ENCODE measurements at places on chromosomes 5 and 9.

DNA sequence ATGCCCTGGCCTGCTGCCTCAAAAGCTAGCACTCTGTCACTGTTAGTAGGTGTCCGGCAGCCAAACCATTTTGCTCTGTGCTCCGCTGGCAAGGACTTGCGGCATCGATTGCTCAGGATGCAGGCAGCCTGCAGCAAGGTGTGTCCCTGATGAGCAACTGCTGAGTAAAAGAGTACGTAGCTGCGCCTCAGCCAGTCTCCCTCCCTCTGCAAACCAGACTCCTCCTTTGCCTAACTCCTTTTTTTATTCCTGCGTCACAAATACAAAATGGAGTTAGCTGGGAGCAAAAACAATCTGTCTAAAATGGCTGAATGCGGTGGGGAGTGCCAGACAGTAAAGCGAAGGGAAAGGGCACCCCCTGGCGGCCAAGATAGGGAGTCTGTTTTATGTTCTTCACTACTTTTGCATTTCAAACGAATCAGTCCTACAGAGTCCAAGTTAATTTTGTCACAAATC, 61.1 kb downstream of the DIAPH1 start:
- no peak for DNase-seq

DNA sequence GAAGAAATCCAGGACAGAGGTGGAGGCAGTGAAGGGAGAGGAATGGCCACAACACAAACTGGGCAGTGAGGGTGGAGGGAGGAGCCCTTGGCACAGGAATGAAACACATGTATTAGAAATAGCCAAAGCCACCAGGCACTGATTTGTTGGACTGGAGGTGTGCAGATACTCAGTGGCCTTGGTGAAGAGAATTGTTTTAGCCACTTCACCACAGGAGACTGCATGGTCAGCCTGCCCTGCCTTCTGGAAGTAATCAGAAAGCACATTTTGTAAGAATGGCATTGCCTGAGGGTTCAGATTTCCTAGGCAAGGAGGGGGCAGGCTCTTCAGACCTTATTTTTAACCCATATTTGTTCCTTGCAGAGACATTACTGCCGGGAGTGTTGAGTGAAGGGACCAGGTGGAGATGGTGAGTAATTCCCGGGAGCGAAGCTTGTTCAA, 2.2 kb downstream of the SGCD start:
- no peak for DNase-seq

GRCh38 chr9:130185490-130186031, 13.4 kb downstream of the NCS1 start:
- DNase-seq = no peak

DNA sequence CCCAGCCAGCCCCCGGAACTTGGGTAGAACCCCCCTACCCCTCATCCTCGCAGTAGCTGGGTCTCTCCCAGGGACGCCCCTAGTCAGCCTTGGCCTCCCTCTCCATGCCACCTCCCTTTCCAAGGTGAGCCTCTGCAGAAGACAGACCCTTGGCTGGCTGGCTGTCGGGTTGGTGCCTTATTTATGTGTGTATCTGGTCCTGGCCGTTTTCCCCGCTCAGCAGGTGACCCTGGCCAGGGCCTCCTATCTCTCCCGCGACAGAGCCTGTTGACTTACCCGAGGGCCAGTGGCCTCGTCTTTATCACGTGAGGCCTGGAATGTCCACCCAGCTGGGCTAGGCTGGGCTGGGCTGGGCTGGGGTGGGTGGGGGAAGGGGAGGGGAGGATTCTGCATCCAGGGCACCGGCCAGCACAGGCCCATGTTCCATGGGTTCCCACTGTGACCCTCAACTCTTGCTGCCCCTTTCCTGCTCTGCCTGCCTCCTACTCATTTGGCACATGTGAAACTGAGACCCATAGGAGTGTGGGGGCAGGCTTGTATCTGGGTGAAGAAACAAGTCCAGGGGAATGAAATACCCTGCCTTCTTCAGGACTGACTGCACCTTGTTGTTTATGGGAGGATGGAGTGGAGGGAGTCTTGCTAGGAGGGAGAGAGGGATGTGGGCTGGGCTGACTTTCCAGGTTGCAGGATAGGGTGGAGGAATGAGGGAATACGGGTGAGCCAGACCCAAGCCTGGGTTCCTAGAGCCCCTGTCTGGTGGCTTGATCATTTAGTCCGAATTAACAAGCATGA, 3.1 kb downstream of the CXXC5 start:
- no peak for DNase-seq

DNA sequence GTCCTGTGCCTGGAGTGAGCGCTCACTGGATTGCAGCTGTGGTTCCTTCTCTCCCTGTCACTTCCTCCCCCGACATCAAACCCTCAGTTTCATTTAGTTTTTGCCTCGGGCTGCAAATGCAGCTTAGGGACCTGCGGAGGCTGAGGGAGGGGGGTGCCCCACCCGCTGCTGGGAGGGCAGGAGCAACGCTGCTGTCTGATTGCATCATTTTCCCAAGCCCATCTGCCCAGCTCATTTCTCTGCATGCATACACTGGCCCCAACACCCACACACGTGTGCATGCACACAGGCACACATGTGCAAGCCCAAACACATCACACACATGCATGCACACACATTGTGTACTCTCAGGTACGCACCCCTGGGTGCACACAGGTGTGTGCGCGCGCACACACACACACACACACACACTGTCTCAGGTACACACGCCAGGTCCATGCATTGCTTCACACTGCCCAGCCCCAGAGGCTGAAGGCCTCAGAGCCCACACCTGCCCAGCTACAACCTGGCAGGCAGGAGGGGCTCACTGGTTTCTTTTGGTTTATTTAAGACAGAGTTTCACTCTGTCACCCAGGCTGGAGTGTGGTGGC, 3.4 kb downstream of the ASS1 start:
- no peak for DNase-seq

DNA sequence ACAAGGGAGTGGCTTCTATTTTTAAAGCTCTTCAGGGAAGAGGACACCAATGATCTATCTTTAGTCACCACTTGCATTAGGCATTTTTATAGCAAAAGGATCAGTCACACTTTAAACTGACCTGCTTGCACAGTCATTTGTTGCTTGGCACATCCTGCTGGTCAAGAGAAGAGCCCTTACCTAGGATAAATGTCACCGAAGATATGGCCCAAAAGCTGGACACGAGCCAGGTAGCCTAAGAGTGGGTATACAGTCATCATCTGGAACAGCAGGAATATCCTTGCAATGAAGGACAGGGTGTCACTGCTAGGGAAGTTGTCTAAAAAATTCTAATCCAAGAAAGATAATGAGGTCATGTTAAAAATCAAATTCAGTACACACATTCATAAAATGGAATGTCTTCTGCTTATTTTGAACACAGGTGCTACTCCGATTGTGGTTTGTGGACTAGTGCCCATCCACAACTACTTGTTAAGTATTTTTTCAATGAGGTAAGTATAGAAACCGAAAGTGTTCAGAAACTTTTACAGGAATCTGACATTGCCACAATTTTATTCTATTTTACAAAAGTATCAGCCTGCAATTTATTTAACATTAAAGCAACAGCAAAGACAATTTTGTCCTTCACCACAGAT, 78.4 kb downstream of the SLC38A9 start:
- DNase-seq = no peak

DNA sequence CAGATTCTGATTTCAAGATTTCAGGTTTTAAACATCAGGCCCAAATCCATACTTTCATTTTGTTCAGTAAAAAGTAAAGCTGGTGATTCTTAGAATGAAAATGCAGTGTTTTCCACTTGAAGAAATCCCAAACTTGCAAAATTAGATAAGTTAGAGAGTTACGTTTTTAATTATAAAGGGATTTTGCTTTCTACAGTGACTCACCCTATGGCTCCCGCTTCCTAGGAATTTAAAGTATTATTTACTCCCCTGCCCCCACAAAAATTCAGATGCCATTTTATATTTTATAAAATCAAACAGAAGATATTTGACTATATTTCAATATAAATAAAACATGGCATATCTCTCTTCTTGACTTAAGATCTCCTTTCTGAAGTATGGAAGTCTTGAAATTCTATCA, 402.9 kb downstream of the ZSWIM6 start:
- no peak for DNase-seq

DNA sequence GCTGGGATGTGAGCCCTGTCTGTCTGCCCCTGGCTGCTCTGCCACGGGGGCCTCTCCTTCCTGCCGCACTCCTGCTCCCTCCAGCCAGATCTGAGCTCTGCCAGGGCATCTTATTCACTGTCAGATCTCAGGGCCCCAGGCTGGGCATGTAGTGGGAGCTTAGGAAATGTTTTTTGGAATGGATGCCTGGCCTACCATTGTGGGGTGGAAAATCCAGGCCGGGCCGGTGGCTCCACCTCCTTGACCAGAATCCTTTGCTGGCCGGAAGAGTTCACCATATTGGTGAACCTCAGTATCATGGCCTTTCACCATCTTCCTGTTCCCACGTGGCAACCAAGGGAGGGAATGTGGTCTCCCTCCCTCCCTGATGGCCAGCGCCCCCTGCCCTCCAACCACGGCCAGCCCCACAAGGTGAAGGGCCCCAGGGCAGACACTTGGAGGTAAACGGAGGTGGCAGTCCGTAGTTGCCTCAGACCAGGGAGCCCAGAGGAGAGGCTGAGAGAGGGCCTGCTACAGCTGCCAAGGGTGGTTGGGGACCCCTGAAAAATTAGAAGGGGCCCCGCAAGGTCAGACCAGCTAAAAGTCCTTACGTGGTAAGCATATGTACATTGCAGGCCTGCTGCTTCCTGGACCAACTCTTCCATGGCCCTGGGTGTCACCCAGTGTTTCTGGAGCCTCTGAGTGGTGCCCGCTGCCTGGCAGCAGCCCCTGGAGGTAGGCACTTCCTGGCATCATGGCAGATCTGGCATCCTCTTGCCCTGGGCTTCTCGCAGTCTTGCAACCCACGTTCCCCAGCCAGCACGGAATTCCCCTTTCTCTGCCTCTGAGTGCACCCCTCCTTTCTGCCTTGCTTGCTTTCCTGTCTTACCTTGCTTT, 153.3 kb downstream of the RGS3 start:
- DNase-seq = no peak

- no peak for DNase-seq
Measured at GRCh38 chr9:131167146-131167692, 41.8 kb downstream of the NUP214 start.

DNA sequence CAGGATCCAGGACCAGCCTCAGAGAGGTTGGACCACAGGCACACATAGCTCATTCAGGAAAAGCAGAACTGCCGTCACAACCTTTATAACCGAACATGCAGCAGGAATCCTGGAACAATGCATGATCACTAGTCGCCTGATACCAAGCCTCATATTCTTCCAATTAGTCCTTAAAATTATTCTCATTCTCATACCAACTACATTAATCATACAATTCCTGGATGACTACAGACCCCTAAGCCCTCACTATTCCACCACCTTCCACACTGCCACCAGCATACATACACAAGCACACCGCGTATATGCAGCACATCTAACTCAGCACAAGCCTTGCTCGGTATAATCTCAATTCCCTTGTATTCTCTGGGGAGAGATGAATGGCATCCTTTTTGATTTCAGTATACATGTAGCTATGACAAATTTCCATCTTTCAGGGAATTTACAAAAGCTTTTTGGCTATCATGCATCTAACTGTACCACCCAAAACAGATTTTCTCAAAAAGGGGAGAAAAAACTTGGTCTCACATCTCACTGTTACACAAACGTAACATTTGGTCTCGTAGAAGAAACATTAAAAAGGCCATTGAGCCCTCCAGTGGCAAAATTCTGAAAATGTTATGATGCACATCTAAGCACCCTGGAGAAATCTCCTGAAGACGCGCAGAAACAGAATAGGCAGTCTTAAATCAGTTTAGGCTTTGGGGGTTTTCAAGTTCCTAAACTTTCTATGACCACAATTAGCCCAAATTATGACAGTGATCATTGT, 46.2 kb downstream of the MCTP1 start:
- no peak for DNase-seq

DNA sequence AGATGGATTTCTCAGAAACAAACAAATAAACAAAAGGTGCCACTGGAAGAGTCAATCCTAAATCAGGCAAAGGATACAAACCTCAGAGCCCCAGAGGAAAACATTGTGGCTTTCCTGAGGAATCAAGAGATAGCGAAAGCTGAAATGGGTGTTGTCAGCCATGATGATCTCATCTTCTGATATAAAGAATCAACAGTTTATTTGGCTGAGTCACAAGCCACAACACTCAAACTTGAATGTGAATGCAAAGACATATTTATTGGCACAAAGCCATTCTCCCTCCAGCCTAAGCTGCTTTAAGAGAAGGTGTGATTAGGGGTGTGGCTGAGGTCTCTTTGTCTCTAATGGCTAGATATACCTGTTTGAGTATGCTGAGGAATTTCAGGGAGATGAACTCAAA, 73.3 kb upstream of the NREP start:
- no peak for DNase-seq

GRCh38 chr5:53048248-53048647, 59.1 kb downstream of the ITGA2 start:
- no peak for DNase-seq

DNA sequence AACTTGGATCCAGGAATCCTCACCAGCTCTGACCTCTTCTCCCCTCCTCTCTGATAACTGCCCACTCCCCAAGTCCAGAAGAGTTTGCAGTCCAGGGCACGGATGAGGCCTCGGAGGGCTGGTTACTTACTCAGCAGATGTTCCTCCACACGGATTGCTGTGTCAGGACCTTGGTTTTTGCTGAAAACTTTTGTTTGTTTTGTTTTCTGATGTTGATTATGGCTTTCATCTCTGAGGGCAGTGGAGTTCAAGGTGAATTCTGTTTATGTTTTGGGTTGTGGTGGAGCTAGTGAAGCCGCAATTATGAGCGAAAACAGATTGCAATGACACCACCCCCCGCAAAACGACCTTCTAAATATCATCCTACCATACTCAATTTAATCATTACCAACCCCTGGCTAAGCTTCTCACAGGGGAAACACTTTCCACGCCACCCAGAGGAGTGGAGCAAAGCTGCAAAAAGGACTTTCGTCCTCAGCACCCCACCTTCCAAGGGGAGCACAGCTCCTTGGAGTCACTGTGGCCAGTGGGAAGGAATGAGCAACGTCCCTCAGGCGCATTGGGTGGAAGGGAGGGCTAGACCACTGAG, 92.7 kb upstream of the SAP30L start:
- no peak for DNase-seq

DNA sequence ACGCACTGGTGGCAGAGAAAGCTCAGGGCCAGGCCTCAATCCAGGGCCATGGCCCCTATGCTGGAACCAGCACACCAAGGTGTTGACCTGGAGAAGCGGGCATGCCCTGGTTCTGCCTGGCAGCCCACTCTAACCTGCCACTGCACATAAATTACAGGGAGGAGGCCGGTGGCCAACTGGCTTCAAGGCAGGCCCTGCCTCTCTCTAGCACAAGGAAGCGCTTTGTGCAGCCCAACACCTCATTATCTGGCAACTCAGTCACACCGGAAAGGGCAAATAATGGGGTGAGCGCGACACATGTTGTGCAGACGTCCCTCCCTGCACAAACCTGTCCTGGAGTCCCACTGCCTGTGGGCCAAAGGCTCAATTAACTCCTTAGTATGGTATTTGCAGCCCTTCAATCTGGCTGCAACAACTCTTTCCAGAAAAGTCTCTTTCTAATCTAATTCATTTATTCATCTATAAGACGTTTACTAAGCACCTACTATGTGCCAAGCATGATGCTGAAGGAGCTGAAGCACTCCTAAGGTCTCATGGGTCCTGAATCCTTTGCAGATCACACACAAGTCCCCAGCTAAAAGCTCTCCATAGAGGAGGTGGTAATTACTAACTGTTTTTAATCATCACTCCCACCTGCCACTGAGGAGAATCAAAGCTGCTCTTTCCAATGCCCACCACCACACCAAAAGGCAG, 24.9 kb downstream of the SHB start:
- DNase-seq = no peak

GRCh38 chr9:17216011-17216410, 81.2 kb downstream of the CNTLN start:
- DNase-seq = no peak

GRCh38 chr5:38968665-38969064, 105.5 kb downstream of the RICTOR start:
- DNase-seq = no peak
